Caki2 (cell line): ENCODE measurements at places on chromosomes 13 and 19.

DNA sequence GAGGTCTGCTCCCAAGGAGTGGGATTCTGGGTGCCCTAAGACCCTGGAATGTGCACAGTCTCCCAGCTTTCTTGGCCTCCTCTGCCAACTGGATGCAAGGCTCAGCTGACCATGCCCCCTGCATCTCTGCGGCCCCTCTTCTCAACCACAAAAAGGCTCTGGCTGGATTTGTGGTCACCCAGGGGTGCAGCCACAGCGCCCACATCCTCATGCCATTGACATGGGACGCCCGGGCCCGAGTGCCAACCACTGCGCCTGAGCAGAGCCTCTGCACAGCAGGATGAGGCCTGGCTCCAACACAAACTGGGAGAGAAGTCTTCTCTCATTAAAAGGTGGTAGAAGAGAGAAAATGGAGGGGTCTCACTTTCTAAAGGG lies 103.5 kb downstream of the FOXO1 start:
- DNase-seq: no peak

DNA sequence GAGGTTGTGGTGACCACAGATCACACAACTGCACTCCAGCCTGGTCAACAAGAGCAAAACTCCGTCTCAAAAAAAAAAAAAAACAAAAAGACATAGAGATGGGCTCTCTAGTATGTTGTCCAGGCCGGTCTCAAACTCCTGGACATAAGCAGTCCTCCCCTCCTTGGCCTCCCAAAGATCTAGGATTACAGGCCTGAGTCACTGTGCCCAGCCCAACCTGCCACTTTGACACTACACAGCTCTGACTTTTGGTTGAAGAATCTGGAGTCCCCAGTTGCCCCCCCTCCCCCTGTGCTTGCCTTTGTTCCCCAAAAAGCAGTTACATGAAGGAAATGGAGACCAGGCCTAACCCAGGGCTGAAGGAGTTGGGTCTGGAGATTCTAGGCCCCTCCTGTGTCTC lies 12.9 kb downstream of the CARM1 start:
- DNase-seq: no peak

DNA sequence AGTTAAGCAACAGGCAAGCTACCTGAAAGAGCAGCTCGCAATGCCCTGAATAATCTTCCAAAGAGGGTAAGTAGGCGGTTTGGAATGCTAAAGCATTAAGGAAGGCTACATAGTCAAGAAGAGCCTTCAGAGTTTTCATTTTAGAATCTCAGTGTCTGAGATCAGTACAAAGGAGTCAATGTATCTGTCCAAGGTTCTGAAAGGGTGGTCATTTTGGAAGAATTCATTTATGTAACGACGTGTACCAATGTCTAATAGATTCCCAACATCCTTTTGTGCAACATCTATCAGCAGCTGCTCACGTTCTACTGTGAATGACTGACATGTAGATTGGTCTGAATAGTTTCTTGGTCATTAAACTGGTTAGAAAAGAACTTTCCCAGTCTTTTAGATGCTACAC lies 15.2 kb downstream of the ZNF665 start:
- DNase-seq: no peak

DNA sequence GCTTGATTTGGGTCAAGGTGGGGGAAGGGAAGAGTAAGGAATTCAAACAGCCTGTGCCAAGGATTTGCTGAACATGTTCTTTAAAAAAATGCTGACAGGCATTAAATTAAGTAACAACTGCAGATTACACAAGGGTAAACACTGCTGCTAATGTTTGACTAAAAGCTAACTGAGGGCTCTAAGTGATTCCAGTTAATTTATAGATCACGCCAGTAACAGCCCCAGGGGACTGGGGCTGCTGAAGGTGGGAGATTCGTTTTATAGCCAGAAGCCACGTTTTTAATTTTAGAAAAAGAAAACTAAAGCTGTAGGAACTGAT lies 321.7 kb downstream of the DLEU7 start:
- DNase-seq: peak; percentile 44

DNA sequence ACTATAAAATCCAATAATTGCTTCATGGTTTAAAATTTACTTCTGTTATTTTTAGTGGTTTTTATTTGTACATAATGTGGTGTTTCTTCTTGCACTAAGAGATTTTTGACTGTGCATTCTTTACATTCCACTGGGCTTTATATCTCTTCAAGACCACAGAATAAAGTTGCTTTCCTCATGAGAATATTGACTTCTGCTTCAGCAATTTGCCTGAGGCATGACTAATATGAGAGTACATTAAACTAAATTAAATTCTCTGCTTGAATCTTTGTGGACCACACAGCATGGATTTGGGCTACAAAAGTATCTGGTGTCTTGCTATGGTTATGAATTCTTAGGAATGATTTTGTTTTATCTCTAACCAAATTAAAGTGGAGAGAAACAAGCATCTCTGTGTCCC lies 1463.4 kb upstream of the PCDH20 start:
- no peak for DNase-seq

GRCh38 chr13:35961461-35962220 lies 169.5 kb downstream of the DCLK1 start:
- no peak for DNase-seq

DNA sequence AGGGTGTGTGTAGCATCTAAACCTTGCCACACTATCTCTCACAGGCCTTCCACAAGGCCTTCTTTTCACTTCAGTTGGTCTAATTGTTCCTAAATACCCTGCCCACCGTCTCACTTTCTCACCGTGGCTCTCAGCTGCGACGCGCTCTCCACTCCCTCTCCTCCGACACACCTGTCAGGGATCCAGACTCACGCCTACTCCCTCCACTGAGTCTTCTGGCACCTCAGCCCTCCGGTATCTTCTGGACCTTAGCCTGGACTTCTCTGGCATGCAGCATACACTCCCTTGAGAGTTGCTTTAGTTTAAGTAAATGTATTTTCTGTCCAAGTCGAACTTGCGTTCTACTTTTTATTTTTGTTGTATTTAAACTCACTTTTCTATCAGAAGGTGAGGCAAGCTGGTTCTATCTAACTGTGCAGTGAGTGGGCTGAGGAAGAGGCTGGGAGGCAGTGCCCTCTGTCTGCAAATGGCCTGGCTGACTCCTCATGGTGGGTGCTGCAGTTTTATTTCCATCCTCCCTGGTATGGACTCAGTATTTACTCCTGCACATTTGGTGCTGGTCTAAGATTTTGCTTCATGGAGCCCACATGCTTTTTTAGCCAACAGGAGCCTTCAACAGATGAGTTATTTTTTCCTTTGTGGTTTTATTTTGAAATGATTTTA lies 28.5 kb upstream of the ARGLU1 start:
- no peak for DNase-seq

GRCh38 chr13:114064450-114065140 lies 67.8 kb downstream of the RASA3 start:
- peak; percentile 51 for DNase-seq

- DNase-seq: no peak
Observed at GRCh38 chr13:45748941-45749759, 47.0 kb downstream of the CBY2 start.

GRCh38 chr19:58154679-58155648 lies 4.4 kb upstream of the ZNF329 start:
- DNase-seq: peak; percentile 93

- DNase-seq: no peak
Observed at GRCh38 chr19:4019578-4019977, 12.0 kb downstream of the PIAS4 start.

DNA sequence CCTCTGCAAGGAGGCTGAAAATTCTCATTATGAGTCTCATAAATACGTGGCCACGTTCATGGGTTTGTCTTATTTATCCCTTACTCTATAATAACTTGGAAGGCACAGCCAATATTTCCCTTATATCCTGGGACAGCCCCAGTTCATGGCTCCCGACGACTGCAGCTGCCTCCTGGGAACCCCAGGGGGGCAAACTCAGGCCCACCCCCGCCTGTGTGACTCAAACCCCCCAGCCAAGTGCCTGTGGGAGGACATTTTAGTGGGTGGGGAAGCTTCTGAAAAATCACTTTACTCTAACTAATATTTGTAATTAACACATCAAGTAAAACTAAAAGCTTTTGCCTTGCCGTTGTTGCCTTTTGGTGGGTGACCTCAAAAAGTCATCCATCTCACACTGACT lies 14.3 kb downstream of the RASA3 start:
- DNase-seq: no peak

DNA sequence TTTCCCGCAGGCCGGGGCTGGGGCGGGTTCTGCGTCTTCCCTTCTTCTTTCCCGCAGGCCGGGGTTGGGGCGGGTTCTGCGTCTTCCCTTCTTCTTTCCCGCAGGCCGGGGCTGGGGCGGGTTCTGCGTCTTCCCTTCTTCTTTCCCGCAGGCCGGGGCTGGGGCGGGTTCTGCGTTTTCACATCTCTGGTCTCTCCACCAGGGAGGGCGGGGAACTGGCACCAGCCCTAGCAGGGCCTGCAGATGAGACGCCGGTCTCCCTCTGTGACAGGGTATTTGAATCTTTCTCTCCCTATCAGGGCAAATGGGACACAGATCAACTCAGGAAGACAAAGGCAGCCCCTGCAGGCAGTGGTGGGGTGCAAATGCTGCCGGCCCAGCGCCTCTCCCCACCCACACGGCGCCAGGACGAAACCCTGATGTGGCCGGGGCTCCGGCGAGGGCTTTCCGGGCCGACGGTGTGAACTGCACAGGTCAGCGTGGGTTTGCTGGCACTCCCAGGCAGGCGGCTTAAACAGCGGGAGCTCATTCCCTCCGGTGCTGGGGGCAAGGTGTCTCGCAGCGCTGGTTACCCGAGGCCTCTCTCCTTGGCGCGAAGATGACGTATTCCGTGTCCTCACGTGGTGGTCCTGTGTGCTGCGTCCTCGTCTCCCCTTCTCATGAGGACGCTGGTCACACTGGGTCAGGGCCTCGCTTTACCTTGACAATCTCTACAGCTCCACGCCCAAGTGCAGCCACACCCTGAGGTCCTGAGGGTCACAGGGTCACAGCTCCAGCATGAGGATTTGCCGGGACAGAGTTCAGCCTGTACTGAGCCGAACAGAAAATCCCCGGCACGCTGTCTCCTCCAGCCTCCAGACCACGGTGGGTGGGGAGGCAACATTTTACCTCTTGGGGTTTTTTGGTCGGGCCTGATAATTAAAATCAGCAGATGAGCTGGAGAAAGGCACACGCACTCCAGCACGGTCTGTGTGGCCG lies 717 bp upstream of the C13orf46 start:
- no peak for DNase-seq

DNA sequence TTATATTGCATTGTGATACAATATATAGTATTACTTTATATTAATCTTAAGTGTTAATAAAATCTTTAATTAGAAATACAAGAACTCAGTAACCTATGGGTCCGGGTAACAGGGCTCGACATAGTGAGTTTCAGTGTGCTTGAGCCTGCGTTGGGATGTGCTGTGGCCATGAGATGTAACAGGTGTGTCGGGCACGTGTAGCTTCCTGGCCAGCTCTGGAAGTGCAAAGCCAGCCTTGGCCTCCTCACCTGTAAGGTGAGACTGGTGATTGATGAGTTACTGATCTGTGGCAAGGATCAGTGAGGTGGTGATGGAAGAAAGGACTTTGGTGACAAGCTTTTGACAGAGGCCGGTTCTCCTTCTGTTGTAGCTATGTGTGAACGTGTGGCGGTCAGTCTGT lies 19.2 kb downstream of the ATP4B start:
- DNase-seq: no peak

DNA sequence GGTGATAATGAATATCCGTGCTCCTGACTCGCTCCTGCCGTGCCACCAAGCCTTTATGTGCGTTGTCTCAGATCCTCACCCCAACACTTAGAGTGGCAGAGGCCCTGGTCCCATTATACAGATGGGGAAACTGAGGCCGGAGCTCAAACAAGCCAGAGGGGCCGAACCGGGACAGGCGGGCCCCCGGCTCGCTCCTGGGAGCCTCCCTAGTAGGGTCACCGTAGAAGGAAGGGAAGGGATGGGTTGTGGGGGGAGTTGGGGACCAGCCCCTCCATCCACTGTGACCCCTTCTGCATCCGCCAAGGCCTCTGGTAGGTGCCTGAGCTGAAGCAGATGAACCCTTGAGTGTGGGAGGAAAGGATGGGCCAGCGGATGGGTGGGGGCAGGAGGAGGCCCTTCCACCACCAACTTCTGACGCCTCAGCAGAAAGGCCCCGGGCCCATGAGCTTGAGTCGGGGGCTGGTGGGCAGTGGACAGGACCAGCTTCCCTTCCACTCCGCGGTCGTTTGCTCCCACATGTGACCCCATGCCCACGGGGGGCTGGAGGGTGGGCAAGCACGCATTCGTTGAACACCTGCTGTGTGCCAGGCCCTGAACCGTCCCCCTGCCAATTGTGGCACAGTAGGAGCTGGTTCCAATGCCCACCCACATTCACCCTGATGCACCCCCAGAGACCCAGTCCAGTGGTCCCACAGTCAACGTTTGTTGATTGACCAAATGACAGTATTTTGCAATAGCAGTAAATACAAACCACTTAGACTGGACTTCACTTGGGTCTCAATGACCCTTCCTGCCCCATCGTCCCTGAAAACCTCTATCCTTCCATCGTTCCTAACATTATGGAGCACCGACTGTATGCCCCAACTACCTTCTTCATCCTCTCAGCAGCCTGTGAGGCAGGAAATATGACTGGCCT lies 24.2 kb upstream of the TCF3 start:
- DNase-seq: no peak

DNA sequence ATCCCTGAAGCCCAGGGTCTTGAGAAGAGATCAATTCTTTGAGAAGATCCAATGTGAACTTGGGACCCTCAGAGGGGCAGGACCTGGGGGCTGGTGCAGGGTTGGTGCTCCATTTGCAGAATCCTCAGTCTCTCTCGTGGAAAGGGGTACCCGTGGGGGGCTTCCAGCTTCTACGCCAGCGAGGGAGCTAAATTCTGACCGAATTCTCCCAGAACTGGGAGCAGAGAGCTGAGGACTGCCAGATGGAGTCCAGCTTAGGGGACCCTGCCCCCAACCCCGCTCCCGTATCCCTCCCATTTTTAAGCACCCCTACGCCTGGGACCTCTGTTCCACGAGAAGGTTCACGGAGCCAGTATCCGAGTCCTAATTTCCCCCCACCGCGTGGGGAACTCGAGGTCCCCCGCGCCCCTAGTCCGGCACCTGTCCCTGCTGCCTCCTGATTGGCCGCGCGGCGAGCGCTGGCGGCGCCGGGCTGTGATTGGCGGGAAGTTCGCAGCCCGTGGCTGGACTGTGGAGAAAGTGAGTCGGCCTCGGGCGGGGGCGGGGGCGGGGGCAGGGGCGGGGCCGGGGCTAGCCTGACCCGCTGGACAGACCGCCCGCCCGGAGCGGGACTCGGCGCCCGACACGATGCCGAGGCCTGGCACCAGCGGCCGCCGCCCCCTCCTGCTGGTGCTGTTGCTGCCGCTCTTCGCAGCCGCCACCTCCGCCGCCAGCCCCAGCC lies 4.4 kb upstream of the LTBP4 start:
- peak; percentile 84 for DNase-seq

- DNase-seq: no peak
Observed at GRCh38 chr13:82647540-82647939, 1234.7 kb downstream of the SLITRK1 start.
